ENCODE measurements at places on chromosomes 3 and 15.

GRCh38 chr15:65512807-65513416, 4.6 kb downstream of the DPP8 start:
- no peak for DNase-seq

DNA sequence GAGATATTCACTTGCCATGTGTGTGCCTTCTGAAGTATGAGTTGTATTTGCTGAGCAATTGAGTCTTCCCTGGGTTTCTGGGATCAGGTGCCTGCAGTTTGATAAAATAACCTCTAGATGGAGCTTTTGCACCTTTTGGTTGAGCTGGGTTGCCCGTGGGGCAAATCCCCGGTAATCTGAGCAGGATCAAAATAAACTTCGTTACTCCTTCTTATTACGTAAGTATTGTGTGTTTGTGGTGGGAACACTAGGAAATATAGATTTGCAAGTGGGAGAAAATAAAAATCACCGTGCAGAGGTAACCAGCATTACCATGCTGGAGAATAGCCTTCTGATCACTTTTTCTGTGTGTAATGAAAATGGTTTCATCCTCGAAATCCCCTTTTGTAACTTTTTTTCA, 277.4 kb upstream of the NR2E3 start:
- no peak for DNase-seq

DNA sequence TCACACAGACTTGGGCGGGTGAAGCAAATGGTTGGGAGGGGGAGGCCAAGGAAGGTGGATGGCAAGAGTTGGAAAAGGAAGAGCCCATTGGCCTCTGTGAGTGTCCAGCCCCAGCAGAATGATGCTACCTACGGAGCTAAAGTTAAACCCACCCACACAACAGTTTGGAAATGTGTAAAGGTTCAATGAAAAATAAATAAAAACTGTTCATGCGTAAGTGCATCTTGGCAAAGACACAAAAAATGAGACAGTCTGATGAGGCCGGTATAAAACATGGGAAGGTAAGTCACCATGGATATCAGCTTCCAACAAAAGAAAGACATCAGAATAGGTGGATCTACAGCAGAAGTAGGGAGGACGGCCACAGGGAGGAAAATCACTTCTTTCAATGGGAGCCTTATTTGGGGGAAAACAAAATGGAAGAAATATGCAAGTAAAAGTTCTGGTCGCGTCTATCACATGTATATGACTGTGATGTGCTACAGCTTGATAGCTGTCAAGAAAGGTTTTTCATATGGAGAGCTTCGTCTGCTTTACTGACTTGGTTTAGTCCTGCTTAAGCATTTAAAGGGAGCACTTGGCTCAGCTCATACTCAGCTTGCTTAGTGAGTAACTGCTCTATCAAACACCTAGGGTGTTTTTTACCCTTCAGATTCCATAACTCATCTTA, 82.8 kb downstream of the TIGIT start:
- DNase-seq: no peak

DNA sequence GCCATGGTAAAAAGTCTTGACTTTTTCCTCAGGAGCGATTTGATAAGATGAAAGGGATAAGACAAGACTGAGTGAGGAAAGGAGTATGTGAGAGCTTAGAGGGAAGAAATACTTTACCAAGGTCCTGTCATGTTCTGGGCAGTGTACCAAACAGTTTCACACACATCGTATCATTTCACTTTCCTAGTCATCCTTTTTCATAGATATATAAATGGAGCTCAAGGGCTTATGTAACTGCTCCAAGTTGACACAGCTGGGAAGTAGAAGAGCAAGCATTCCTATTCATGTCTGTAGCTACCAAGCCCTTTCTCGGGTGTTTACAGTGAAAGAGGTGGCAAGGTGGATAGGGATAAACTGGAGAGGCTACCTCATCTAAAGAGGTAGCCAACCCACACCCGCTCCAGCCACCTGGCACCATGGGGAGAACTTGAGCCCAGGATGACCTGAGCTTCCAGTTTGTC, 57.4 kb downstream of the MRPS25 start:
- DNase-seq: no peak

DNA sequence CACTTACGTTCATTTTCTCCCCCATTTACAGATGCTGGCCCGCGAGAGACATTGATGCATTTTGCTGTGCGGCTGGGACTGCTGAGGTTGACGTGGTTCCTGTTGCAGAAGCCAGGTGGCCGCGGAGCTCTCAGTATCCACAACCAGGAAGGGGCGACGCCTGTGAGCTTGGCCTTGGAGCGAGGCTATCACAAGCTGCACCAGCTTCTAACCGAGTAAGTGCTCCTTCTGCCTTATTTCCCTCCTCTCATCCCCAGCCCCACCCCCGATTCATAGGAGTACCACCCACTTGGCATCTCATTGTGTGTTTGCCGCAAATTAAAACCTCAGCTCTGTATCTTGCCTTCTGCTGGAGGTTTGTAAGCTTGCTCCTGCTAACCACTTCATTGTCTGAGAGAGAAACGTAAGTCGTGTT, 163.3 kb downstream of the AKAP13 start:
- no peak for DNase-seq

DNA sequence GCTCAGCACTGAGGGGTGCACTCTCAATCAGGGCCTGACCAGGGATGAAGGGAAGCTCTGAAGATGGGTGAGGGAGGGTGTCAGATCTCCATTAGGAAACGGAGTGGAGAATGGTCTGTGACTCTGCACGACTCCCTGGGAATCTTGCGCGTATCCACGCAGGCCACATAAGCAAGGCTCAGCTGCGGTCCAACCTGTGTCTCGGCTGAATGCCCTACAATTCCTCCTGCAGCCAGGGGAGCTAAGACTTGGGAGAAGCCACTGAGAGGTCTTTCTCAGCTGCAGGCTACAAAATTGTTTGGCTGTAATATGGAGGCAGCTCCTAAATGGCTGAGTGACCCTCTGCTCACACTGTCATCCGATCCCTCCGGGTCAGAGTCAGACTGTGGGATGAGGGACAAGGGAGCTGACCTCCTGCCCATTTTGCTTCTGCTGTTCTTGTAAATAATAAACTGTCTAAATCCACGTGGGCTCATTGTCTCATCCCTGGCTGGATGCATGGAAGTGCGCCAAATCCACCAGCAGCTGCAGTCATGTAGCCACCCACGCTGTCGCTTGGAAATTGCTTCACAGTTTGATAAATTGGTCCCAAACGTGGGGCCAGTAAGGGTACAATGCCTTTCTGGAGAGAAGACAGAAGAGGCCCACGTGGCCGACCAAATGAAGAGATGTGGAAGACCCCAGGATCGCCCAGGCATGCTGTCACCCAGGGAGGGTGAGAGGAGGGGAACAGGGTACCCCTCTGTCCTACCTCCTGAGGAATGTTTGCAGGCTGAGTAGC, 30.5 kb downstream of the ALS2CL start:
- no peak for DNase-seq

GRCh38 chr3:143901105-143901504, 52.8 kb upstream of the SLC9A9 start:
- DNase-seq: no peak

- DNase-seq: no peak
Measured at GRCh38 chr3:16433701-16434151, 79.8 kb downstream of the RFTN1 start.

DNA sequence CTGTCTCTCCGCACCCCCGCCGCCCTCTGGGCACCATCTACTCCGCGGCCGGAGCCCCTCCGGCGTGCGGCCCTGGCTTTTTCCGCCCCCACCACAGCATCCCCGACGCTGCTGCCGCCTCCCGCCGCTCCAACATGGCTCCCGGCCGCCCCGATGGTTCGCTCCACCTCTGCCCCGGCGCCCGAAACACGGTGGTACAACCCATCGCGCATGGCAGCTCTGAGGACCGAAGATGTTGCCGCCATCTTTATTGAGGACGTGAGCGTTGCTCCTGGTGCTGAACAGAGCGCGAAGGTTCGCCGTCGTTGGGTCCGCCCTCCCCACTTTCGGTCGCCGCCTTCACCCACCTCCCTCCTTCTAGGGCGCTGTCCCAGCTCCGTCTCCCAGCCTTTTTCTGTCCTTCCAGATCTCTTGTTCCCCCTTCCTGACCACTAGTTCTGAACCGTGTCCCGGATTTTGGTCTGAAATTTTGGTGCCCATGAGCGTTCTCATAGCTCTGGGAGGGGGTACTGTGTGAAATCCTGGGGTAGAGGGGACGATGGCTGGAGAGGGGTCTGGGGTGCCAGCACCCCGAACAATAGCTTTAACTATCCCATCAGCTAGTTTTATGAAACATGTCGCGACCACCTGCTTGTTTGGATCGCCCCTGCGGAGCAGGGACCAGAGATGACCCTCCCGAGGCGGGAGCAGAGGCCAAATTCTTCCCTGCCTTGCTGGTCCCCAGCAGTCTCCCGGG, at the start of gene CELSR3:
Gene CELSR3 (minus strand): TSS at position 134 of the 736 bp plus-strand sequence. CDS start 252 bp downstream, outside the sequence.
- DNase-seq: peak; percentile 54

DNA sequence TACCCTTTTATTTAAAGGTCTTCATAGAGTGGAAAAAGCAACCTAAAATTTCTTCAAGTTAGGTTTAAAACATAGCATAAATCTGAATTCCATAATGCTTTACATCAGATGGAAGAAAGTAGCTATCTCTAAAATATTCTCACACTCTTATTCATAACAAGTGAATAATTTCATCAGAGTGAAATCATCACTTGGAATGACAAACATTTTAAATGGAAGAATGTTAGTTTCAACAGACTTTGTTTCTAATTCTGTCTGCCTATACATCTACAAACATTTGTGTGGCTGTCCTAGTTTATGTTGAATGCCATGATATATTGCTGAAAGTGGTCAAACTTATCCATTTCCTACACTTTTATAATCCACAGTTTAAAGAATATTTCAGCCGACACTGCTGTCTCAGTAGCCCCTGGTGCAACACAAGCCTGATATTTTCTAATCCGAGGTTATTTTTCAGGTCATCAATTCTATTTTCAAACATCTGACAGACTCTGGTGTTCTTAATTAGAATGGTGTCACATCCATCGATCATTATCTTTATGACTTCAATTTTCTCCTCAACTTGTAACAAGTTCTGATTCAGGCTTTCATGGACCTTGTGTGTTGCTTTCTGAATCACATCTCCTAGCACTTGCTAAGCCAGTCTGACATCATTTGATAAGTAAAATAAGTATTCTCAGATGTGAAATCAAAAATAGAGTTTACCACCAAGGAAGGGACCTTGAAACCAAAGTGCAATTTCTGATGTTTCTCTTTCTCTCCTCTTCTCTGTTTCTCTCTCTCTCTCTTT, 17.1 kb upstream of the CNTN3 start:
- DNase-seq: no peak

DNA sequence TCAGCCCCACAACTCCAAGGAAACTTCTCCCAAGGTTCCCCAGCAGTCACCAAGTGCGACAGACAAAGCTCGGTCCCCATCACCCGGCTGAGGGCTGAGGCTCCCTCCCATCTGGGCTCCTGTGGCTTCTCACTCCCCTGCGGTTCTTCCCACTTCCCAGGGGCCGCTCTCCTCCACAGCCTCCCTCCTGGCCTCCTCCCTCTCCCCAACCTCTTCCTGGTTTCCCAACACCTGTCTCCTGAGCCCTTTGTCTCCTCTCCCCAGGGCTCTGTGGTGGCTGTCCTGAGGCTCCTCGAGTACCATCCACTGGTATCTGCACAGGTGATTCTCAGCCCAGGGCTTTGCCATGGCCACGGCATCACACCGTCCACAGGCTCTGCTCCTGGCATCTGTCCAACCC, 113.2 kb upstream of the NSMCE3 start:
- DNase-seq: no peak

- no peak for DNase-seq
Measured at GRCh38 chr3:48532271-48532976, 24.2 kb downstream of the PFKFB4 start.

DNA sequence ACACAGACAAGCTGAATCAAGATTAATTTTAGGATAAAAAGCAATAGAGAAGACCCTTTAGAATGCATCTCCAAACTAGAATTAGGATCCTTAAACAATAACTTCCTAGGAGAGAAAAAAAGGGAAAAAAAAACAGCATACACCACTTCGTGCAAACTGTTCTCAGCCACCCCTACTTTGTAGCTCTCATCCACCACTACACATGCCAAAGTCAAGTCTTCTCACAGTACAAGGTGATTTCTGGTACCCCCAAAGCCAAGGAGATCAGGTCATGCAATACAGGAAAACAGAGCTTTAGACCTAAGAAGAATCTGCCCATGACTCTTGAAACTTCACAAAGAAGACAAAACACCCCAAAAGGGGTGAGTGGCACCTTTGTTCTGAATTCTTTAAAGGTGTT, 166.9 kb downstream of the SUCNR1 start:
- no peak for DNase-seq

DNA sequence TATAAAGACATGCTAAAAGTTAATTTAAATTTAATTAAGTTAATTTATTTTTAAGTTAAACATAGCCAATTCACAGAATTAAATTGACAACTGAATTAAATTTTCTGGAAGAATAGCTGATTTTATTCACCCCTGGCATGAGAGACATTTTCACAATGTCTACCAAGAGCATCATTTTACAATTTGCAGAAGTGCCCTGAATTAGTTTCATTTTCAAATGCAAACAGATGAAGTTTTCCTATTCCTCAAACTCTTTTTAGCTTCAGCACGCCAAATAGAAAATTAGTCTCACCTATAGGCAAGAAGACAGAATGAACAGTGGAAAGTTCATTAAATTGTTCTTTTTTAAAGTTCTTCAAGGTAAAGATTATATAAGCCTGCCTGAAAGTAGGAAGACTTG, 259.3 kb downstream of the ZBBX start:
- DNase-seq: no peak

DNA sequence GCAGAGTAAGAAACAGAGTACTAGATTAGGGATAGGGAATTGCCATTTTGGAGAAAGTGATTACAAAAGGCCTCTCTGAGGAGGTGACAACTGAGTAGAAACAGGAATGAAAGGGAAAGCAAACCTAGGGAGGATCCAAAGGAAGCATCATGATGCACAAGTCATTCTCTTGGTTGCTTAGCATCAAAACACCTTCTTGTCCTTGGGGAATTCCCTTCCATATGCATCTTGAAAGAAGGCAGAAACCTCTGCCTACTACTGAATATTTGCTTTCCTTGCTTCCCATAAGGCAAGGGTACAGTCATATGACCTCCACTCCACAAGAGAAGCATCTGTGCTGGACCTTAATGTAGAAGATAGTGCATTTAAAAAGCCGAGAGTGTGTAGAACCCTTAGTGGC, 24.1 kb downstream of the GABPB1 start:
- no peak for DNase-seq

- no peak for DNase-seq
Measured at GRCh38 chr3:67290438-67290837, 292.3 kb downstream of the KBTBD8 start.

GRCh38 chr15:57647071-57647790, 55.5 kb downstream of the MYZAP start:
- DNase-seq: no peak

DNA sequence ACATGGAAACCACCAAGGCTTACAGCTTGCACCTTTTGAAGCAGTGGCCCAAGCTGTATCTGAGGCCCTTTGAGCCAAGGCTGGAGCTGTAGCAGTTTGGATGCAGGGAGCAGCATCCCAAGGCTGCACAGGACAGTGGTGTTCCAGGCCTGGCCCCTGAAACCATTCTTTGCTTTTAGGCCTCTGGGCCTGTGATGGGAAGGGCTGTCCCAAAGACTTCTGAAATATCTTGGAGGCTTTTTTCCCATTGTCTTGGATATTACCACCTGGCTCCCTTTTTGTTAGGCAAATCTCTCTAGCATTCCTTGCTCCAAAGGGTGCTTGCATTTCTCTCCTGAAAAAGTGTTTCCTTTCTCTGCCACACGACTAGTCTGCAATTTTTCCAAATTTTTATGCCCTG, 302.8 kb upstream of the MDFIC2 start:
- DNase-seq: no peak
